HepG2 (cell line): ENCODE measurements at places on chromosomes 5 and 9. TPM values are rescaled to one million over a fixed set of nuclear protein-coding genes. Genes with fewer than 3 reads are reported as not detected.
A peak's percentile ranks its signal among the peaks of the same experiment; 100 is the strongest.

Gene ZNF474
- 0.07 TPM in 1 of 2 replicates, not detected in the other for total RNA-seq

DNA sequence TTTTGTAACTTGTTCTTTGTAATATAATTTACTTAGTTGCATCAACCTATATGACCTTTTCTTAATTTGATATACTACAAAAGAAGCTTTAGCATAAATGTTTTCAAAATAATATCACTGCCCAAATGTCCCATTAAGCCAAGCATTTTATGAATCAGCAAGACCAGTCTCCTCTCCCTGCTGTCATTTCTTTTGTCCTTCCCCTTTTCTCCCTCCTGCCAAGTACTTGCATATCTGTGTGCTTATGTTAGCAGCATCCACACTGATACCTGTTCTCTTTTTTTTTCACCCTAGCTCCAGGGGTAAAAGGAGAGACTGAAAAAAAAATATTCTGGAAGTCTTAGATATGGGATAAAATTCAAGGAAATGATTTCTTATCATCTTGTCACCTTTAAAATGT, 69.7 kb downstream of the ZSWIM6 start:
- H3K4me1 ChIP-seq: no peaks in the 10 kb centered on the region
- H3K27me3 ChIP-seq: no peaks in the 10 kb centered on the region
- H3K4me3 ChIP-seq: no peak overlapping the region
- no peak overlapping the region for H3K27ac ChIP-seq

Gene TICAM2
- 0.04 TPM in 1 of 2 replicates, not detected in the other for total RNA-seq

DNA sequence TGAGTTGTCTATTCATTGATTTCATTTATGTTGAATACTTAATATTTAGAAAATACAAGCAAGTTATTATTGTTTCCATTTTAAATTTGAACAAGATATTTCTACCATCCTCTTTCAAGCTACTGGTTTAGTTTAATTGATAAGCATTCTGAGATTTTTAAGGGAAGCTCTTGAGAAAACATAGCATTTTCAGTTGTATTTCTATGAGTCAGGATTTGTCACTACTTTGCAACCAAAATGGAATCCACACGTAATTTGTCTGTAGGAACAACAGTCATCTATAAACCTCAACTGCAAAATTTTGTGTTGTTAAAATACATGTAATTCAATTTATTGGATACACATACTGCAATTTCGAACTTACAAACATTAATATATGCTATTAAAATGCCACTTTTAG, 74.0 kb downstream of the PRR16 start:
- no peaks in the 10 kb centered on the region for H3K36me3 ChIP-seq
- no peaks in the 10 kb centered on the region for H3K4me1 ChIP-seq
- no peak overlapping the region for H3K4me3 ChIP-seq
- DNase-seq: no peak
- no peaks in the 10 kb centered on the region for H3K27me3 ChIP-seq
- H3K27ac ChIP-seq: no peak overlapping the region

Gene CD180
- not detected in 2 replicates for total RNA-seq

- H3K27ac ChIP-seq: no peak overlapping the region
- no peak for DNase-seq
- H3K4me1 ChIP-seq: no peaks in the 10 kb centered on the region
- no peak overlapping the region for H3K4me3 ChIP-seq
- no peaks in the 10 kb centered on the region for H3K27me3 ChIP-seq
These were observed 150.8 kb downstream of the MEF2C start for GRCh38 chr5:88732181-88732633.

GRCh38 chr9:132541870-132542830, 40.3 kb upstream of the BARHL1 start:
- peaks cover 12% of the 10 kb centered on the region; the same call in 1 of the 2 replicates for H3K4me1 ChIP-seq
- H3K27me3 ChIP-seq: peaks cover 4% of the 10 kb centered on the region; the same call in 1 of the 2 replicates
- no peak for DNase-seq
- no peak overlapping the region for H3K4me3 ChIP-seq

DNA sequence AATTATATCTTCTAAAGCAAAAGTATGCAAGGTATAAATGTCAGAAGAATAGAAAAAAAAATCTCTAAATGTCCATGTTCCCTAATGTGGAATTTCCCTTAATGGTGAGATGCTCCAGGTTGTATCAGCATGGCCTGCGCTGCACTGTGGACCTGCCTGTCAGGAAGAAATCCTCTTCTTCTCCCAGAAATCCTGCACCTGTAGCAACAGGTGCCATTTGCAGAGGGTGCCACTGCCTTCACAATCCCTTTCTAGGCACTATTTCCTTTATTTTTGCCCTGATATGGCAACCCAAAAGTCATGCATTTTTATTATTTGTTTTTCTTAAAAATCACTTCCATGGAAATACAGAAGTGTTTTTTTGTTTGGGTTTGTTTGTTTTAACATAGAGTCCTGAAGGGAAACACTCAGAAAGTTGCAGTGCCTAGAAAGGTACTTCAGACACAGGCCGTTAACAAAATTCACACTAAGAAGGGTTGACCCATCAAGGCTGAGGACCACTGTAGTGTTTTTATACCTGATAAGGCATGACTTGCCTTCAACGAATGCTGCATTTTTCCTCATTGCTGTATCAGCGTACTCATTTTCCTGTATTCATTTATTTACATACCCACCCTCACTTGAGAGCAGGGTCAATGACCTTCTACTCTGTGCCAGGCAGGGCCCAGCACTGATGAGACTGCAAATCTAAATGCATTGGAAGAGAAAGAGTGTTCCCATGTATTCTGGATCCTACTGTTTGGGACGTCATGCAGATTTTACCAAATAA, 177.8 kb downstream of the SNX18 start:
- no peak overlapping the region for H3K27ac ChIP-seq
- H3K27me3 ChIP-seq: no peaks in the 10 kb centered on the region; the same call in 1 of the 2 replicates
- no peak overlapping the region for H3K4me3 ChIP-seq
- DNase-seq: no peak
- no peaks in the 10 kb centered on the region for H3K36me3 ChIP-seq

Gene LCN1
- not detected in 2 replicates for total RNA-seq

- H3K27me3 ChIP-seq: no peaks in the 10 kb centered on the region
- DNase-seq: no peak
- no peaks in the 10 kb centered on the region for H3K36me3 ChIP-seq
- H3K27ac ChIP-seq: no peak overlapping the region
- no peaks in the 10 kb centered on the region for H3K4me1 ChIP-seq
These were observed 556.3 kb upstream of the KLF4 start for GRCh38 chr9:108045851-108046250.

DNA sequence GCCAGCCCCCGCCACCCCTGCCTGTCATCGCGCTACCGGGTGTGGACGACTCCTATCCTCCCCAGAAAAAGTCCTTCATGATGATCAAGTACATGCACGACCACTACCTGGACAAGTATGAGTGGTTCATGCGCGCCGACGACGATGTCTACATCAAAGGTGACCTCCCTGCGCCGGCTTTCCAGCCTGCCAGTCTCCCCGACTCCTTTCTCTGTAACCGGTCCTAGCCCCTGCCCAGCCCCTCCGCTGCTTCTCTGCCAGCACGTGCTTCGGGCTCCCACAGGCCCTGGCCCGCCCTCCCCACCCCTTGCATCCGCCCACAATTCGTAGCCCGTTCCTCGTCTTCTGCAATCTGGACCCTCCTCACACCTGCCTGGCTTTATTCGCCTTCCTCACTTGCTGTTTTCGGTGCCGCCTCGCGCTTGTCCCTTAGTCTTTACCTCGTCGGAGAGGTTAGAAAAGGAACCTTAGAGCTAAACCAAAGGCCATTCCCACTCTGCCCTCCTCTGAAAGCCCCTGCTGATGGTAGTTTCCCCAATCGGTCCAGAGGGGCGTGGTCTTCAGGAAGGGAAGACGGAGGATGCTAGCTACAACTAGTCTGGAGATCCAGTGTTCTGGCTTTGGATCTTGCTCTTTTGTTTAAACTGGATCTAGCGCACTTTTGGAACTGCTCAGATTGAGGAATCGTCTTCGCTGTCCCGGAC, 1.4 kb downstream of the CHSY3 start:
- peaks cover 6% of the 10 kb centered on the region for H3K27me3 ChIP-seq
- peak overlapping the region; percentile 64 for H3K4me3 ChIP-seq
- DNase-seq: no peak
- H3K4me1 ChIP-seq: peaks cover 33% of the 10 kb centered on the region

Gene PCDHGB1
- 0.95 and 2.6 TPM in 2 replicates for total RNA-seq

- DNase-seq: peak; percentile 86
- peak overlapping the region; percentile 51 for H3K27ac ChIP-seq
- no peaks in the 10 kb centered on the region for H3K27me3 ChIP-seq
- peaks cover 64% of the 10 kb centered on the region for H3K4me1 ChIP-seq
These were observed 30.7 kb downstream of the RAI14 start for GRCh38 chr5:34686762-34687268.

Gene NUTM2F
- total RNA-seq: 0.07 and 0.09 TPM in 2 replicates

- H3K36me3 ChIP-seq: no peaks in the 10 kb centered on the region
- H3K27ac ChIP-seq: no peak overlapping the region
- H3K4me3 ChIP-seq: no peak overlapping the region
- H3K4me1 ChIP-seq: peaks cover 13% of the 10 kb centered on the region; the same call in 1 of the 2 replicates
These were observed 39.6 kb downstream of the C5orf15 start for GRCh38 chr5:133928587-133929393.

DNA sequence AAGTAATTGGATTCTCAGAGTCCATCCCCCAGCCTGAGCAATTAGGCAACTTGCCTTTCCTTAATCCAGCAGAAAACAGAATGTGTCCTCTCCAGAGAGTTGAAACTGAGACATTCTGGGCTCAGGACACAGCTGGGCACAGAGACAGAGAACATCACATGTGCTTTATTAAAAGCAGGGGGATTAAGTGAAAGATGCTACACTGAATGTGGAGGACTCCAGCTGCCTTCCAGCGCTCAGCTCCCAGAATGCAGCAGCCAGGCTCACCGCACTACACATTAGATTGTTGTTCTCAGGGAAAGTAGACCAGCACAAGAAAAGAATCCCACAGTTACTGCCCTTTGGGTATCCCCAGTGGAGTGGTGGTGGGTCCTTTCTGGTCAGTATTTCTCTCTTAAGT, 141.6 kb upstream of the IL12B start:
- H3K4me1 ChIP-seq: no peaks in the 10 kb centered on the region
- H3K27ac ChIP-seq: no peak overlapping the region
- H3K27me3 ChIP-seq: no peaks in the 10 kb centered on the region; the same call in 1 of the 2 replicates
- H3K4me3 ChIP-seq: no peak overlapping the region
- H3K36me3 ChIP-seq: no peaks in the 10 kb centered on the region

GRCh38 chr9:88198341-88198807, 60.1 kb upstream of the SPATA31C2 start:
- no peak for DNase-seq
- peaks cover 8% of the 10 kb centered on the region for H3K4me1 ChIP-seq
- no peak overlapping the region for H3K4me3 ChIP-seq
- H3K27me3 ChIP-seq: no peaks in the 10 kb centered on the region
- H3K36me3 ChIP-seq: no peaks in the 10 kb centered on the region
- no peak overlapping the region for H3K27ac ChIP-seq

GRCh38 chr9:27467486-27467885, 56.6 kb upstream of the IFNK start:
- no peaks in the 10 kb centered on the region for H3K4me1 ChIP-seq
- 0 out of 3 replicates have a peak, but pooled peaks cover 6% of the 10 kb centered on the region for H3K27me3 ChIP-seq
- no peaks in the 10 kb centered on the region for H3K36me3 ChIP-seq
- H3K4me3 ChIP-seq: no peak overlapping the region
- DNase-seq: no peak

DNA sequence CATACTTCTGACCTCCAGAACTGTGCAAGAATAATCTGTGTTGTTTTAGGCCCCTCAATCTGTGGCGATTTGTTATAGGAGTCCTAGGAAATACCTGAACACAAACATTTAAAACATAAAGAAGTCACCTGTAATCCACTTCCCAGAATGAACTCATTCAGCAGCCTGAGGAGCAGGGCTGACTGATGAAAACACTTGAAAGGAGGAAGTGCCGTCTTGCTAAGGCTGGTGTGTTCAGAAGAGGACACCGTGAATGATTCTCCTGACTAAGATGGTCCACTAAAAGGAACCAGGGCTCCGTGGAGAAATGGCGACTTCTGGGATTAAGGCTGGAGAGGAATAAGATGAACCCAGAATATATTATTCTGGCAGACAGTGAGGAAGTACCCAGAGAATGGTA, 18.7 kb upstream of the MARCHF6 start:
- H3K4me1 ChIP-seq: peaks cover 38% of the 10 kb centered on the region
- no peak overlapping the region for H3K4me3 ChIP-seq
- H3K27ac ChIP-seq: no peak overlapping the region
- no peaks in the 10 kb centered on the region for H3K27me3 ChIP-seq

DNA sequence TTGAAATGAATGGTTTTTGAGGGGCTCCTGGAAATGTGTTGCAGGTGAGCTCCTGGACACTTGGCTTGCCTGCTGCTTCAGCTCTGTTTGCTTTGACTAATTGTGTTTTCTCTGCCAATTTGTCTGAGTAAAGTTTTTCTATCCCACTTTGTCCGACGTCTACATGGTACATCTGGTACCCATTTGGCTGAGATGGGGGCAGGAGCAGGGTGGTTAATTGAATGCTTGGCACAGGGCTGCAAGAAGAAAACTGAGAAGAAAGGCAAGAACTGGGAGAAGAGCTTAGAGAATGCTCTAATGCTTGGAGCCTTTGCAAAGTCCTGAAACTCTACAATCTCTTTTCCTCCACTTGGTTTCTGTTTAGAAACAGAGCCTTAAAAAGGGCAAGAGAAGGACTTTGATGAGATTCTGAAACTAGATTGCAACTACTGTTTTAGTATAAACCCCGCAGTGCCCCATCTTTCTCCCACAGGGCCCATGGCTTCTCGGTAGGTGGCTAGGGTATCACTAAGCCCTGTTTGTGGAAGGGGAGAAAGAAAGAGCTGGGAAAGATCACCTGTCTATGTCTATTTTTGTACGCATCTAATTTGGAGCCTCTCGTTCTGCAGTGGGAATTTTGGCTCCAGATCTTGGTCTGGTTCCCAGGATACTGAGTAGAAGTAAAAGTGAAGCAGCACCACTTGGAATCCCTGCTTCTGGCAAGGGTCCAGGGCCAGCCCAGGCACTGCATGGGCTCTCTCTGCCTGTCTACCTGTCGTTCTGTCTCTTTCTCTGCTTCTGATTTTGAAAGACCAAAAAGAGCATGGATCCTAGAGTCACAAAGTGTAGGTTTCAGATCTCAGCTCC, 214.4 kb downstream of the SEMA6A start:
- no peaks in the 10 kb centered on the region for H3K27me3 ChIP-seq
- H3K4me3 ChIP-seq: no peak overlapping the region
- no peak overlapping the region for H3K27ac ChIP-seq
- no peaks in the 10 kb centered on the region for H3K36me3 ChIP-seq

- H3K4me1 ChIP-seq: no peaks in the 10 kb centered on the region
- no peak for DNase-seq
- H3K27me3 ChIP-seq: no peaks in the 10 kb centered on the region; the same call in 1 of the 2 replicates
- H3K4me3 ChIP-seq: no peak overlapping the region
These were observed 161.9 kb downstream of the ZSWIM6 start for GRCh38 chr5:61493973-61494372.

GRCh38 chr9:101098392-101098791, 69.9 kb downstream of the PLPPR1 start:
- no peak overlapping the region for H3K27ac ChIP-seq
- DNase-seq: no peak
- H3K36me3 ChIP-seq: no peaks in the 10 kb centered on the region
- no peaks in the 10 kb centered on the region for H3K4me1 ChIP-seq
- H3K4me3 ChIP-seq: no peak overlapping the region

Gene MARCOL
- total RNA-seq: not detected in 2 replicates

GRCh38 chr5:72468606-72469005, 38.6 kb downstream of the ZNF366 start:
- no peak overlapping the region for H3K27ac ChIP-seq
- no peak overlapping the region for H3K4me3 ChIP-seq
- no peaks in the 10 kb centered on the region for H3K36me3 ChIP-seq
- no peaks in the 10 kb centered on the region for H3K4me1 ChIP-seq

- H3K27ac ChIP-seq: no peak overlapping the region
- no peaks in the 10 kb centered on the region for H3K36me3 ChIP-seq
- H3K4me3 ChIP-seq: no peak overlapping the region
- peaks cover 19% of the 10 kb centered on the region for H3K4me1 ChIP-seq
- no peaks in the 10 kb centered on the region for H3K27me3 ChIP-seq
- DNase-seq: no peak
These were observed 239.6 kb downstream of the MAN2A1 start for GRCh38 chr5:109929376-109929775.

GRCh38 chr5:2999926-3000325, 248.4 kb upstream of the IRX2 start:
- H3K27me3 ChIP-seq: no peaks in the 10 kb centered on the region
- DNase-seq: no peak
- no peaks in the 10 kb centered on the region for H3K36me3 ChIP-seq
- H3K4me3 ChIP-seq: no peak overlapping the region
- no peaks in the 10 kb centered on the region for H3K4me1 ChIP-seq
